ENCODE measurements at places on chromosomes 16 and 17.
A peak's percentile ranks its signal among the peaks of the same experiment; 100 is the strongest.

GRCh38 chr17:45149669-45150664 is 1.7 kb downstream of the HEXIM1 start:
- DNase-seq = peak; percentile 21

GRCh38 chr17:48624118-48624517 is 2.0 kb downstream of the HOXB9 start:
- no peak for DNase-seq

GRCh38 chr17:78884148-78884825 is 18.7 kb downstream of the CEP295NL start:
- no peak for DNase-seq

GRCh38 chr16:64808474-64808873 is 313.4 kb downstream of the CDH11 start:
- DNase-seq = no peak

- no peak for DNase-seq
These were observed 14.7 kb upstream of the PABPN1L start for GRCh38 chr16:88881007-88881615.

DNA sequence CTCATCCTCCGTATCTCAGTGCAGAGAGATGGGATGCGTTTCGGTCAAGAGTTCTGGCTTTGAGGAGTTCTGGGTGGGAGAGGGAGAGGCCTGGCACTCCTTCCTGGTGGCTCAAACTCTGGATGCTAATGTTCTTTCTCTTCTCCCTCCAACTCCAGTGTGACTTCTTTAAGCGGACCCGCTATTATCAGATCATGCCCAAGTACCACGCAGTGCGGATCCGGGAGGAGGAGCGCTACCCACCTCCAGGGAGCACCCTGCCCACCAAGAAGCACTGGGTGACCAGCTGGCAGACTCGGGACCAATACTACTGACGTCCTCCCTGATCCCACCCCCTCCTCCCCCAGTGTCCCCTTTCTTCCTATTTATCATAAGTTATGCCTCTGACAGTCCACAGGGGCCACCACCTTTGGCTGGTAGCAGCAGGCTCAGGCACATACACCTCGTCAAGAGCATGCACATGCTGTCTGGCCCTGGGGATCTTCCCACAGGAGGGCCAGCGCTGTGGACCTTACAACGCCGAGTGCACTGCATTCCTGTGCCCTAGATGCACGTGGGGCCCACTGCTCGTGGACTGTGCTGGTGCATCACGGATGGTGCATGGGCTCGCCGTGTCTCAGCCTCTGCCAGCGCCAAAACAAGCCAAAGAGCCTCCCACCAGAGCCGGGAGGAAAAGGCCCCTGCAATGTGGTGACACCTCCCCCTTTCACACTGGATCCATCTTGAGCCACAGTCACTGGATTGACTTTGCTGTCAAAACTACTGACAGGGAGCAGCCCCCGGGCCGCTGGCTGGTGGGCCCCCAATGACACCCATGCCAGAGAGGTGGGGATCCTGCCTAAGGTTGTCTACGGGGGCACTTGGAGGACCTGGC is 6.0 kb upstream of the PDK2 start:
- no peak for DNase-seq

- no peak for DNase-seq
These were observed 3.1 kb upstream of the LHX1 start for GRCh38 chr17:36934144-36934691.

- DNase-seq = no peak
These were observed 229.4 kb upstream of the CACNG5 start for GRCh38 chr17:66605541-66605940.

GRCh38 chr16:86664522-86665318 is 86.4 kb downstream of the FOXL1 start:
- DNase-seq = peak; percentile 25

DNA sequence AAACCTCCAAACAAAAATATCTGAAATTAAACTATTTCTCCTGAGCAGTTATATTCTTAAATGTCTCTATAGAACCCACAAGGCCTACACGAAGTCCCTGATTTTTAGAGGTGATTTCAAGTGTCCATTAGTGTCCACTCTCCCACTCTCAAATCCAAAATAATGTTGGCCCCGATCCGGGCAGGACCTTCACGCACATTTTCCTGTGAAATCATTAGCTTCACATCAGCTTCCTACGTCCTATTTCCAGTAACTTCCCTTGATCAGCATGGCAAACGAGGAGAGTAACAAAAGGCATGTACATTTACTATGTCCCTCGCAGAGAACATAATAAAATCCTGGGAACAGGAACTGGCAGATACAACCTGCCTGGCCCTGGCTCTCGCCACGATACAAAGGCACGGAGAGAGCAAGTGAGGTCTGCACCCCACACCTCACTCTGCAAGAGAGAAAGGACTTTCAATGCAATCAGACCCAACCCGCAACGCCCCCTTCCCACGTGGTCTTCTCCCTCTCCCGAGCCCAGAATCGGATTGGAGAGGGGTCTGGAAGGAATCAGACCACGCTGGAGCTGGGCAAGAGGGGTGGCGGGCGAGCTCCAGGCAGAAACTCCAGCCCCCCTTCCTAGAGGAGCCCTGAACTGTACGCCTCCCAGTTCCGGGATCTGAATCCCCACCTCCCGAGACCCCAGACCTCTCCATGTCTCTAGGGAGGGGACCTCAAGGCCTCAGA is 17.5 kb upstream of the C17orf78 start:
- peak; percentile 2 for DNase-seq

DNA sequence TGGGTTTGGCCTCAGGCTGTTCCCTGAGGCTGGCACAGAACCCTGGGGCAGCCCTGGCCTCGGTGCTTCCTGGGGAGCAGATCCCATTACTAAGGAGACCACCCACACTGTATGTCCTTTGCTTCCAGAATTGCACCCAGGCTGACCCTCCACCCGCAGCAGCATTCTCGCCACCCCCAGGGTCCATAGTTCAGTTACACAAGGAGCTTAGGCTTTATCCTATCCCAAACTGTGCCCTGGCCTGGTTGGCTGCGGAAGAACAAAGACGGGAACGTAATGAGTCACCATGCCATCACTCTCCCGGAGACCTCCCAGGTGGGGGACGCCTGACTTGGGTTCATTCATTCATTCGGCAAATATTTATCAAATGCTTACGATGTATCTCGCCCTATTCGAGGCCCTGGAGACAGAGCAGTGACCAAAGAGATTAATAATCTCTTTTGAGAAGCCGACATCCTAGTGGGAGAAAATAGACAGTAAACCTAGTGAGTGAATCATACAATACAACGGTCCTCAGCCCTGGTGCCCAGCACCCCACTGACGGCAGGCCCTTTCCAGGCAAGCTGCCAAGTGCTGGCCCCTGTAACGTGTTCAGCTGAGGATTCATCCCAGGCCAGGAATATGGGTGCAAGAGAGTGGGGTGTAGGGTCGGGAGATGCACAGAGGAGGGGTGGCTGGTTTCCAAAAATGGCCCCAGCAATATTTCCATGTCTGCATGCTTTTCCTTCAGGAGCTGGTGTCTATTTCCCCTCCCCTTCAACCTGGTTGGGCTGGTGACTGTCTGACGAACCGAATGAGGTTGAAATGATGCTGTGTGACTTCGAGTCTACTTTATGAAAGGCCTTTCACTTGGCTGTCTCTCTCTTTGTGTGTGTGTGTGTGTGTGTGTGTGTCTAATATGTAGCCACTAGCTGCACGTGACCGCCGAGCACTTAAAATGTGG is 134.2 kb downstream of the MGAT5B start:
- DNase-seq = no peak

Data from CD4-positive, alpha-beta T cell treated with Interleukin-4 for 4 hours (primary cell).